GM12878 (cell line): ENCODE measurements at places on chromosomes 3 and 15. TPM values are rescaled to one million over a fixed set of nuclear protein-coding genes. Genes with fewer than 3 reads are reported as not detected.

DNA sequence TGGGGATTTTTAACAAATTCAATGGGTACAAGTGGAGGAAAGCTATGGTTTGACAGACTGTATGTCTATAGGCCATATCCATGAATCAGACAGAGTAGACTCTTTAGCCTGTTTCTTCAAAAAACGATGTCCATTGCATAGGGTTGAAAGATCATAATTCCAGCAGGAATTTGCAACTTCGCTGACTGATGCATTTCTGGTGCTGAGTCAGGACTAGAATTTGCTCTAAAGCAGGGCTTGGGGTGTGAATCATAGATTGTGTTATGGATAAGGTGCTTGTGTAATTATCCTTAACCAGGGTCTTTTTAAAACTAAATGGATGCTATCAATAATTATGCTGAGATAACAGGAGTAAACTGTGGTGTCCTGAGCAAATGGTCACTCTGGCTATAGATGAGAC, 200.4 kb upstream of the TBC1D5 start:
- no peak overlapping the region for H3K4me3 ChIP-seq
- no peaks in the 10 kb centered on the region for H3K36me3 ChIP-seq
- no peak for DNase-seq
- H3K27ac ChIP-seq, result no peak overlapping the region
- H3K27me3 ChIP-seq, result no peaks in the 10 kb centered on the region; the same call in 1 of the 2 replicates

GRCh38 chr3:151765685-151766084, 32.0 kb downstream of the AADACL2 start:
- no peak overlapping the region for H3K4me3 ChIP-seq
- H3K4me1 ChIP-seq, result no peaks in the 10 kb centered on the region
- no peak overlapping the region for H3K27ac ChIP-seq
- no peak for DNase-seq
- no peaks in the 10 kb centered on the region for H3K36me3 ChIP-seq

- H3K27ac ChIP-seq, result 0 out of 2 replicates have a peak overlapping the region, but pooled peaks have one; percentile 4
- H3K27me3 ChIP-seq, result no peaks in the 10 kb centered on the region
- no peak overlapping the region for H3K4me3 ChIP-seq
- DNase-seq, result peak; percentile 38
These were observed 22.0 kb upstream of the ZCWPW2 start for GRCh38 chr3:28326458-28326926.

DNA sequence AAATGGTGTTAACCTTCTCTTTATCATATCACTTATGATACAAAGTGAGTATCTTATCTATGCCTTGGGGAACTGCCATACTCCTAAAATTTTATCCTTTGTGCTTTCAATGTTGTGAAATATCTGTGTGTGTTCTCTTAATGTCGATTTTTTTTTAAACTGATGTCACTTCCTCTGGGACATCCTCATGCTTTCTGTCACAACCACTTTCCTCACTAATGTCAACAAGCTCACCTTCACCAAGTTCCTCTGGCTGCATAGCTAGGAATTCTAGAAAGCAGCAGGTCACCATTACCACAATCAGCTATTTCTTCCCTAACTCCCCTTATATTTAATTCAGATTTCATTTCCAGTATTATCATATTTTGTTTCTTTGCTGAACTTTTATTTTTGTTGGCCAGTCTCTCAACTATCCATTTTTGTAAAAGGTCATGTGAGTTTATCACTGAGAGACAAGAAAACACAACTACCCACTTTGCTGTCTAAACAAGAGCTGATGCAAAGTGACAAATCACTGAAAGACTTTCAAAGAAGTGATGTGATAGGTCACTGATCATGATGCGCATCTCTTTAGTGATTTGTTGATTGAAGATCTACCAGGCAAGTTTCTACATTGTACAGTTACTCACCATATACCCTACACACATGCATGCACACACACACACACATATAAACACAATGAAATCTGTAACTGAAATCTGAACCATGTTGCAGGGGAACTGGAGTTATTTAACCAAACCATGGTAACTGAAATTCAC, 369.0 kb downstream of the ULK4 start:
- no peak for DNase-seq
- H3K4me1 ChIP-seq, result no peaks in the 10 kb centered on the region
- H3K4me3 ChIP-seq, result no peak overlapping the region
- H3K36me3 ChIP-seq, result no peaks in the 10 kb centered on the region

DNA sequence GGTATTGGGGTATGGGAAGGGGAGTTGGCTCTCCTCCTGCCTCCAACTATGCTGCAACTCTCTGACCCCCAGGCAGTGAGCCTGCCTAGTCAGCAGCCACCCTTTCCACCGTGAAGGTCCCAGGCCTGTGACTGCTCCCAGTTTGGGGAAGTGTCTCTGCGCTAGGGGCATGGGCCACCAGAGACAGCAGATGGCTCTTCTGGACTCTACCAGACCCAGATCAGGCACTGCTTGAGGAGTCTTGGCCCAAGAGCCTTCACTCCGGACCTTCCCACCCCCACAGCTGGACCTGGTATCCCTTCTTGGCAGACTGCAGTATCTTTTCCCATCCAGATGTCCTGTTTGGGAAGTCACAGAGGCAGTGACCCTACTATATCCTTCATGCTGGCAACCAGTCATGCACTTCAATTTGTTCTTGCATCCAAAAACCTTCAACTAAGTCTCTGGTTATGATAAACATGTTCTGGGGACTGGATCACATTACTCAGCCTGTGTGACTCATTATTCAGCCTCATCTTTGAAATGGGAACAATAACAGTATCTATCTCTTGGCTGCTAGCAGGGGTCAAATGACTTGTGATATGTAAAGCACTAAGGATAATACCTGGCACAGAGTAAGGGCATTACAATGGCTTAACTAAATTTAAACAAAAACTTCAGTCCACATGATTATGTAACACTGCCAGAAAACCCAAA, 62.7 kb downstream of the POMGNT2 start:
- H3K36me3 ChIP-seq, result no peaks in the 10 kb centered on the region
- no peak overlapping the region for H3K4me3 ChIP-seq
- no peaks in the 10 kb centered on the region for H3K27me3 ChIP-seq
- no peak for DNase-seq
- no peaks in the 10 kb centered on the region for H3K4me1 ChIP-seq

- DNase-seq, result no peak
- no peak overlapping the region for H3K4me3 ChIP-seq
- H3K36me3 ChIP-seq, result peaks cover 5% of the 10 kb centered on the region; the same call in 1 of the 2 replicates
- peak overlapping the region; percentile 95 for H3K27ac ChIP-seq
These were observed 226.8 kb upstream of the BHLHE40 start for GRCh38 chr3:4752201-4753072.

GRCh38 chr3:20462723-20463122, 276.7 kb upstream of the SGO1 start:
- H3K27me3 ChIP-seq, result no peaks in the 10 kb centered on the region
- no peak overlapping the region for H3K4me3 ChIP-seq
- H3K4me1 ChIP-seq, result no peaks in the 10 kb centered on the region
- no peak for DNase-seq

GRCh38 chr15:50906954-50907600, 1.4 kb upstream of the AP4E1 start:
- H3K4me3 ChIP-seq, result peak overlapping the region; percentile 99
- H3K4me1 ChIP-seq, result no peaks in the 10 kb centered on the region; the same call in 1 of the 2 replicates
- H3K27me3 ChIP-seq, result no peaks in the 10 kb centered on the region
- H3K27ac ChIP-seq, result peak overlapping the region; percentile 90
- no peaks in the 10 kb centered on the region for H3K36me3 ChIP-seq

DNA sequence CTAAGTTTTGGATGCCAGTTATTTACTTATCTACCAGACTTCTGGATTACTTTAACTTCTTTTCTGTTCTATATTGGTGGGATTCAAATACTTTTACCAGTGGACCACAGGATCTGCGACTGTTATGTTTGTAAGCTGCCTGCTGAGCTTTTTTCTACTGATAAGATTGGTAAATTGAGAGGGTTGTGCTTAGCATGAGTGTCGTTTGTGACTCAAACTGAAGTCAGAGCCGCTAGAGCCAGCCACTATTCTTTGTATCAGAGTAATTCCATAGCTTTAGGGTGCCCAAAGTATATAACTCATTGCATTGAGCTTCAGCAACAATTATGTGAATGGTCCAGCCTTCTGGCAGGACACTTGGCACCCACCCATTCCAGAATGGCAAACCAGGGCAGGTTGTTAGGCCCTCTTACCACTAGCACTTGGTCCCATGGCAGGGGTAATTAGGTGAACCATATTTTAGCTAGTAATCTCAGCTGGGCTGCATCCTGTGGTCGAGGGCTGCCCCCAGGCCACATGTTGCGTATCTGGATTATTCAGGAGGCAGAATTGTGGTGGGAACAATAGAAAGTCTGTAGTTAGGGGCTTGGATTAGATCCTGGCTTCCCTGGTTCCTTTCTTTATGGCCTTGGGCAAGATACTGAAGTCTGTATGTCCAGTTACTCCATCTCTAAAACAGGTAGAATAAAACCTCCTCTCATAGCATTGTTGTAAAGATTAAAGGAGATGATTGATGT, 6.0 kb downstream of the PLCL2 start:
- no peaks in the 10 kb centered on the region for H3K36me3 ChIP-seq
- peak overlapping the region; percentile 45 for H3K27ac ChIP-seq
- H3K4me1 ChIP-seq, result peaks cover 12% of the 10 kb centered on the region; the same call in 1 of the 2 replicates
- no peak for DNase-seq

GRCh38 chr15:57609805-57610529, 18.3 kb downstream of the MYZAP start:
- H3K4me1 ChIP-seq, result no peaks in the 10 kb centered on the region
- no peak overlapping the region for H3K27ac ChIP-seq
- no peaks in the 10 kb centered on the region for H3K36me3 ChIP-seq

DNA sequence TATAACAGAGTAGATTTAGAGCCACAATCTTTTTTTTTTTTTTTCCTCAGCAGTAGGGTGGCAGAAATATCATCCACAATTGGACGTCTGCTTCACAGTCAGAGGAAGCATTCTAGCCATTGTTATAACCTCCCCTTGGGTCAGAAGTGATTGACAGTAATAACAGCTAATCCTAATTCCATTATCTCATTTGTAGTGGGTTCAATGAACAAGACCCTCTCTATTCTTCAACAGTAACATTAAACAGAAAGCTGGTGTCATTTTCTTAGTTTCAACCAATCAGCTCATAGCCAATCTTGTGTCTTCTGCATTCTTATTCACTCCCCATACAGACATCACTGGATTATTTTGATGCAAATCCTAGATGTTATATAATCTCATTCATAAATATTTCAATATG, 44.6 kb downstream of the QTRT2 start:
- no peaks in the 10 kb centered on the region for H3K36me3 ChIP-seq
- DNase-seq, result no peak
- H3K27me3 ChIP-seq, result no peaks in the 10 kb centered on the region
- H3K4me3 ChIP-seq, result no peak overlapping the region
- H3K4me1 ChIP-seq, result no peaks in the 10 kb centered on the region

DNA sequence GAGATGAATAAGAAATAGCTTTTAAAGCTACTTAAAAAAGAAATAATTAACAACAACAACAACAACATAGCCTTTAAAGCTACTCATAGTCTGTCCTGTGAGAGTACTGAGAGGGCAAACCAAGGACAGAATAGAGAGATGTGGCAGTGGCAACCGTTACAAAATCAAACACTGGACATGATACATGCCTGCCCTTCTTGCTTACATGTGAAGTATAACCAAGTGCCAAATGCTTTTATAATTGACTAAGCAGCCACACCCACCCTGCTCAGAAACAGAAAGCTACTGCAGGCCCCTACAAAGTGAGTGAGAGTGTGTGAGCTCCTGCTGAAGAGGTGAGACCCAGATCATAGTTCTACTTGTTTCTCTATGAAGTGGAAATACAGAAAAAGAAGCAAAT, 38.4 kb downstream of the NDUFB4 start:
- H3K4me3 ChIP-seq, result no peak overlapping the region
- H3K27ac ChIP-seq, result no peak overlapping the region
- no peaks in the 10 kb centered on the region for H3K4me1 ChIP-seq
- H3K27me3 ChIP-seq, result no peaks in the 10 kb centered on the region

DNA sequence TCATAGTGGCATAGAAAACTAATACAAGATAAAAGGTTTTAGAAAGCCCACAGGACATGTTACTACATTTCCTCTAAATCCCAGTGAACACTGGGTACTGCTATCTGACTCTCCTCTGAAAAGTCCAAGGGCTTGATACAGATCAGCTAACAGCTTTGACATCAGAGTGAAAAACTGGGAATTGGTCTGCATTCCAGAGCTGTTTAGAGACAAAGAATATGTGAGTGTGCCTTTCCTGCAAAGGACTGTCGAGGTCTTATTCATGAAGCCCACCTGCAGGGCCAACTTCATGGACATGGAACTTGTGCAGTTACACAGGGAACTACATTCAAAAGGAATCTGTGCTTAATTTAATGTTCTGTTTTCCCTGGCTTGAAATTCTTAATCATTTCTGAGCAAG, 5.2 kb upstream of the TMCO5A start:
- H3K27me3 ChIP-seq, result no peaks in the 10 kb centered on the region
- H3K4me1 ChIP-seq, result no peaks in the 10 kb centered on the region
- H3K36me3 ChIP-seq, result no peaks in the 10 kb centered on the region
- no peak overlapping the region for H3K4me3 ChIP-seq

DNA sequence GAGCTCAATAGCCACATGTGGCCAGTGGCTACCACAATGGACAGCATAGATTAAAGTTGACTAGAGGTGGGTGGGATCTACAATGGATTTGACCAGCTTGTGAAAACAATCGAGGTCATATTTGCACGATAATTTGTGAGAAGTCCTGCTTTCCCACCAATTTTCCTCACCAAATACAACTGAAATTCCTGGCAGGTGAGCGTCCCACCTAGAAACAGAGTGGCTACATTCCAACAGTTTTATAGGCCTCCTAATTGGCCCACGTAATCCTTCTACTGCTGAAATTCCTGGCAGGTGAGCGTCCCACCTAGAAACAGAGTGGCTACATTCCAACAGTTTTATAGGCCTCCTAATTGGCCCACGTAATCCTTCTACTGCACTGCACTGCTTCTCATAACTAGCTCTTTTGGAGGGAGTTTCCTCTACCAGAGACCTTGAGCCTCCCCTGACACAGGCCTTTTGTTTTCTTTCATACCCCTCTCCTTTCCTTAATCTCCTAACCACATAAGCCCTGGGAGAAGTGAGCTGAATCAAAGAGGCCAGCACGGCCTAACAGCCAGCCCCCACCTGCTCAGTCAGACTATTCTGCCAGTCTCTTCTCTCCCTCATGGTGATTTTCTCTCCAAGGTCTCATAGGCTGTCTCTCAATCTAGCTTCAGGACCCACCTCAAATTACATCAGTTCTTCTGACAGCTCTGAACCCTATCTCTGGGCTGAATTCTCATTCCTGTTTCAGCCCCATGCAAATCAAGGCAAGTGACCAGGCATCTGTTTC, 80.2 kb downstream of the BFSP2 start:
- H3K27me3 ChIP-seq, result no peaks in the 10 kb centered on the region
- H3K27ac ChIP-seq, result peak overlapping the region; percentile 67
- DNase-seq, result peak; percentile 73

MAGI1 gene
- polyA plus RNA-seq, result 0.09 and 0.29 TPM in 2 replicates

GRIP2 gene
- polyA plus RNA-seq, result 0.03 TPM in 1 of 2 replicates, not detected in the other
